ENCODE measurements at places on chromosomes 2 and 18.

GRCh38 chr2:150282771-150283371, 204.6 kb downstream of the RND3 start:
- peak; percentile 85 for DNase-seq

DNA sequence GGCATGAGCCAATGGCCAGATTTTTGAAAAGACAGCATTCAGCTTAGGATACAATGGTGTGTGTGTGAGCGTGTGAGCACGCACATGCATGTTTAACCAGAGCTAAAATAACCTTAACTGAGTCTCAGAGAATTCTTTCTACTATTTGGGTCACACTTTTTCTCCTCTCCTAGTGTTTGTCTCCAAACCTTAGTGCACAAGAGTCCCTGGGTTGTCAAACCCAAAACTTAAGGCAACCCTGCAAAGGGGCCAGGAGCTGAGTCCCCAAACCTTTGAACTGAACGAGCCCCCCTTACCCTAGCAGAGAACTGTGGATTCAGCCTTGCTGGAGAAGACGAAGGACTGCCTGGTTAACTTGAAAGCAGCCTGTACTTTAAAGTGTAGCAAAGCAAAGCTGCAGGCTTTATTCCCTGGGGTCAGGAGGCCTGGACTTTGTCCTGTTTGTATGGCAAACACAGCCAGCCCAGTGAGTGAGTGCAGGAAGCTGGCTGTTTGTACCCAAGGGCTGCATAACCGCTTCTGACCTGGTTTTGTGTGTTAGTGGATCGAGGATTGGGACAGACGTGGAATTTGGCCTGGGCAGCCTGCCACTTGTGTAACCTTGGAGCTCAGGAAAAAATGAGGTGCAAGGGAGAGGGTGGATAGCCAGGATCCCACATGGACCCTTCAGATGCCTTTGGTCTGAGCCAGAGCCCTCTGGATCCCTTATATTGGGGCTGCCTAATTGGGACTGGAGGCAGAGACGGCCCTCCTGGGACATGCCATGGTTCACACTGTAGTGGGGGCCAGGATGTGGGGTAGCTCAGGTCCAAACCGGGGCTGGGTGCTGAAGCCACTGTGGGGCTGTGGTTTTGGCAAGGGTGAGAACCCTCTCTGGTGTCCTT, 6.4 kb upstream of the PSMD1 start:
- DNase-seq: no peak

DNA sequence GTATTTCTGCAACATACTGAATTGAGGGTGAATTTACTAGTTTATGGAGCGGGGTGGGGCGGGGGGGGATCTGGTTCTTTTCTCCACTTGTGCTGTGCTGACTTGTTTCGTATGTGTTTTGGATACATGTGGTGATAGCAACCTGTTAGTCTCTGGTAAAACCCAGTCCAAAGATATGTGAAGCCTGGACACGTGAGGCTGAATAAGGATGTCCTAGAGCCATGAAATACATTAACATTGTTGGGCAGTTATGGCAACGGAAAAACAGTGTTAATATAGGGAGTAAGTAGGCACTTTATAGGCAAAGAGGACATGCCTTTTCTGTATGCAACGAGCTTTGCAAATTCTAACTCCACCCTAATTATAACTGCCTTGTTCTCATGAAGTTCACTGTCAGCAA, 42.1 kb upstream of the NEMP2 start:
- DNase-seq: peak; percentile 25

DNA sequence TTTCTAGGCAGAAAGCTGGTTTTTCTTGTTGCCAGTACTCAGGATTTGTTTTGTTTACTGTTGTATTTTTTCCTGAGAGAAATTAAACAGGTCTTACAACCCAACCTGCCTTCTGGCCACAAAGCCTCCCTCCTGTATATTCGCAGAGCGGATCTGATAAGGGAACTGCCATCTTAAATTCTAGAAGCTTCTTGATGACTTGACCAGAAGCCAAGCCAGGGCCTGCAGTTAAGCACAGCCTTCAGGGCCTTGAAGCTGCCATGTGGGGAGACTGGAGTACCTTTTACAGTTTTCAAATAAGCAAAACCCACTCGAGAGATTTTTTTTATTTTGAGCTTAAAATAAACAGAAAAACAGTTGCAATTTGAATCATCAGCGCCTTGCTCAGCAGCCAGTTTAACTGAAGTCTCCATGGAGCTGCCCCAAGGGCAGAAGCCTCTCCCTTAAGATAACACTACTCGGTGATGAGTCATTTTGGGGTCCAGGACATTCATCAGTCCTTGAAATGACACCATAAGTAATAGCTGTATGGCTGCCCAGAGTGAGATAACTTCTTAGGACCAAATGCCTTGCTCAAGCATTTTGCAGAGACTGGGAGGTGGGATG, 51.5 kb upstream of the PHLPP1 start:
- peak; percentile 94 for DNase-seq

DNA sequence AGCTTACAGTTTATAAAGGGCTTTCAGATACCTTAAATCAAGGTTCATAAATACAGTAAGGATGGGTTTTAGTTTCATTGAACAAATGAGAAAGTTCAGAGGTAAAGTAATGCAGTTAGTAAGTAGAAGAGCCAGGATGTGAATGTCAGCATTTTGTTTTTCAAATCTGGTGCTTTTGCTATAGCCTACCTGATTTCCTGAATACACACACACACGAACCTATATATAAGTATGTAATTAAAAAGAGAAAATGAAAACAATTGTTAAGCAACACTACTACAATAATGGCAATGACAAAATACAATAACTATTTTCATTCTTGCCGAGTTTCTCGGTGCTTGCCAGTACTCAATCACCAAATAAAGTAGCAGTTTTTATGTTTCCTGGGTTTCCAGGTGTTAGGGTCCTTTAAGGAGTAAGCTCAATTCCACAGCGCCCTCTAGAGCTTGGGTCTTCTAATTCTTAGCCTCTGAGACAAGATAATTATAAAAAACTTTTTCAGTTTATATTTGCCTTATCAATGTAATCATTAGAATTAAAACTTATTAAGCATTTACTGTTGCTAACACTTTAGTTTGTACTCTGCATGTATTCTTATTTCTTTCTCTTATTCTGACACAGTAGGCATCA, 512.9 kb upstream of the ACVR2A start:
- no peak for DNase-seq

DNA sequence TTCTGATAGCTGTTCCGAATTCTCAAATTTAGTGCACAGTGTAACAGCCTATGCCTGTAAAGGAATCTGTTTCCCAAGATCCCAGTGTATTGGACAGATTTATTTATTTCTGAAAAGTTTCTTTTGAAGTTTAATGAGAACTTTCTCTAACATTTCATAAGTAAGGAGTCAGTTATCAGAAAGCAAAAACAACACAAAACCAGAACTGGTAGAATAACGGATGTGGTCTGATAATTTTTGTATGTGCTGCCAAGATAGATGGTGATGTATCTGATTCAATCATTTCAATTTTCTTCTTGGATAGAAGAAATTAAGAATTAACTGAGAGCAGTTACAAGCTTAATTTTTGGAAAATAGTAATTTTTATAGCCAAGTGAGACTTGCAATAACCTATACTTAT, 374.3 kb downstream of the SOCS6 start:
- no peak for DNase-seq

DNA sequence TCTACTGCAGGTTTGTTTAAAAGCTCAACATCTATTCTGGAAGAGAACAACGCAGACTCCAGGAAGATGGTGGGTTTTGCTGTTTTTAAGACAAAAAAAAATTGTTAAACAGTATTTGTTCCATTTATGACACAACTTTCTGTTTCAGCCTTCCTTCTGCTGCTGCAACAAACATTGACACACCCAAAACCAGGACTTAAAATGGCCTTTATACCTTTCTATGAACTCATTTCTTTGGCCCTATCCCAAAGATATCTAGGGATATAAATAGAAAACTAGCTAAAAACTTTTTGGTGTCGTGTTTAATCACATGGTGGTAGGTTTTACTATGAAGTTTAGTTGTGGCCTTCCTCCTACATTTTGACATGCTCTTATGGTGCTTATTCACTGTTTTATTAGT, 964 bp upstream of the GALNT3 start:
- DNase-seq: no peak

DNA sequence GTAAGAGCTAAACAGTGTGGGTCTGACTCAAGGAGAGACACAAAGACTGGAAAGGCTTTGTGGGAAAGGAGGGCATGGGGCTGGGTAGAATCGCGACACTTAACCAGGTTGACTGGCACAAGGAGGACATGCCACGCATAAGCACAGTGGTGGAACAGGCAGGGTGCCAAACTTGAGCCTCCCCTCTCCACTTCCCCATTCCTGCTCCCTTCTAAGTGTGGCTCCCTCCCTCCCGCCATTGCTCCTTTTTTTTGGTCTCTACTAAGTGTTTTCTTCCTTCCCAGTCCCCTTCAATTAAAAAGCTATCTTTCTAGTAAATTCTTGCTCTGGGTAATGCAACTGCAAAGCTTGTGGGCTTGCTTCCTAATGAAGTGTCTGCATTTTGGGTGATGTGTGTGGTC, 40.3 kb upstream of the ZFP36L2 start:
- DNase-seq: no peak

GRCh38 chr18:8084160-8084559, 517.0 kb downstream of the PTPRM start:
- peak; percentile 66 for DNase-seq

- no peak for DNase-seq
Observed at GRCh38 chr18:37448946-37449345, 116.7 kb downstream of the CELF4 start.

DNA sequence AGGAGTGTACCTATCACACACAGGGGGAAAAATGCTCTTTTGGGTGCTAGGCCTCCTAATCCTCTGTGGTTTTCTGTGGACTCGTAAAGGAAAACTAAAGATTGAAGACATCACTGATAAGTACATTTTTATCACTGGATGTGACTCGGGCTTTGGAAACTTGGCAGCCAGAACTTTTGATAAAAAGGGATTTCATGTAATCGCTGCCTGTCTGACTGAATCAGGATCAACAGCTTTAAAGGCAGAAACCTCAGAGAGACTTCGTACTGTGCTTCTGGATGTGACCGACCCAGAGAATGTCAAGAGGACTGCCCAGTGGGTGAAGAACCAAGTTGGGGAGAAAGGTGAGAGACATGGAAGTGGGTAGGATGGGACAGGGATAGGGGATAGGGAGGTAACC, 12.2 kb downstream of the DHRS9 start:
- no peak for DNase-seq

DNA sequence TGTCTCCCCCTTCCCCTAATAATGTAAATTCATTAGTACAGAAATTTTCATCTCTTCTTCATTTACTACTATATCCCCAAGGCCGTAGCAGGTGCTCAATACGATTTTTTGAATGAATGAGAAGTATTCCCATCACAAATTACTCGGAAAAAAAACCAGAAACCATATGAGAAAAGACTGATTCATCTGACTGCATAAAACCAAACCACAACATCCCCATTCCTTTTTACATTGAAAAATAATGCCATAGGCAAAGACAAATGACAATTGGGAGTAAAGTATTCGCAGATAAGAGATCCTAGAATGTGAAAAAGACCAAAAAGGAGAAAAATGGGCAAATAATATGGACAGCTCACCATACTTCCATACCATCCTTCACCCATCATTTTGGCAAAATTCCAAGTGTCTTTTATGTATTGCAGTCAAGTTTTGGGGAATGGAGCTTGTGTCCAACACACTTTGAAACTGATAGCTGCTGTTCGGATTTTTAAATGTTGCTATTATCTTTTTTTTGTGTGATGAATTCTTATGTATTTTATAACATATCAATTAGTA, 1.5 kb downstream of the ZC3H8 start:
- peak; percentile 12 for DNase-seq

GRCh38 chr2:44124500-44124899, 44.2 kb upstream of the PPM1B start:
- DNase-seq: no peak

DNA sequence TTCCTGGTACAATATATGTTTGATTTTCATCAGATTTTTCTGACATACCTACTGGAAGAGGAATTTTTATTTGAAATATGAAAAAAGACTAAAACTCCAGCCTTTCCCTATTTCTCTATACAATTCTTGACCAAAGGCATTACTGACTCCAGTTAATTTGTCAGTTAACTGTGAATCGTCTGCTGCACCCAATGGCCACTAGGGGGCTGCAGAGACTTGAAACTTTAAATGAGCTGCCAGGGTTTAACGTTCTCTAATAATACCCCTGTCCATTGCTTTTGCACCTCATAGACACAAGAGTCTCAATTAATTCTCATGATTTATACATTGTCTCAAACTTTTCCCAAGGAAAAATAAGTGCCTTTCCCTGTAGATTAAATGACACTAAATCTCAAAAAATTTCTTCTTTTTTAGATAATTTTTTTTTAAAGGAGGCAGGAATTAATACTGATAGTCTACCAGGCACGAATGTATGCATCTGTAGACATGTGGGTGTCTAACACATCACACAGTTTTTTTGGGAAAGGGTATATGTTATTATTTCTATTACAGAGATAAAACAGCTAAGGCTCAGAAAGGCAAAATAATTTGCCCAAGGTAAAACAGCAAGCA, 1.8 kb upstream of the ALK start:
- DNase-seq: peak; percentile 67

DNA sequence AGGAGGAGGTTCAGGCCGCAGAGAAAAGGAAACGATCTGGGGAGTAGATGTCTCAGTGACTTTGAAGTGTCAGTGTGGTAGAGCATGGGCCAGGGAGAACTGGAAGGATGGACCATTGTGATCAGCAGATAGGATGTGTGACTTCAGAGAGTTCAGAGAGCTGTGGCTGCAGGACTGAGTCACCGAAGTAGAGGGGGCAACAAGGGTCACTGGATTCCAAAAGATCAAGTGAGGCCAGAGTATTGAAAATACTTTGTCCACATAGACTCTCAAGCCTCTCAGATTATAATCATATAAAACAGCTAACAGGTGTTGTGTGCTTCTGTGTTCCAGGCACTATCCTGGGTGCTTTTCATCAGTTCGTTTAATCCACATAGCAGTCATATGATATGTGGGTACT, 99.4 kb downstream of the CRIM1 start:
- peak; percentile 70 for DNase-seq

DNA sequence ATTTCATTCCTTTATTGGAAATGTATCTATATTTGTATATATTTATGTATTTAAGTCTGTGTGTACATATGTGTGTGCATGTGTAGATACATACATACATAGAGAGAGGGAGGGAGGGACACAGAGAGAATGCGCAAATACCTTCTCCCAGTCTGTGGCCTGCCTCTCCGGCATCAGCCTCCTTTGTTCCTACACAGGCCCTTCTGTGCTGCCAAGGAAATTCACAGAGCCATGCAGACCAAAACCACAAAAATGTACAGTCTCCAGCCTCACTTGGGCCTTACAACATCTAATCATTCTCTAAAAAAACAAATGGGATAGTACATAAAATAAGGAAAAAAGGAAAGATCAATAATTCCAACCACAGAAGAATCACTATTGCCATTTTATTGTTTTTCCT, 8.8 kb upstream of the CRACDL start:
- DNase-seq: peak; percentile 43

- DNase-seq: peak; percentile 82
Observed at GRCh38 chr2:223050900-223051504, 988 bp upstream of the KCNE4 start.

- DNase-seq: no peak
Observed at GRCh38 chr2:171910494-171910893, 11.8 kb upstream of the HAT1 start.

GRCh38 chr2:219230059-219230540, 494 bp downstream of the ANKZF1 start:
- peak; percentile 65 for DNase-seq
